Colonic mucosa (tissue), 4 donors: ENCODE measurements at places on chromosomes 6 and 20.

- H3K36me3 ChIP-seq = no peaks in the 10 kb centered on the region
- DNase-seq = no peak
- no peak overlapping the region for H3K4me3 ChIP-seq
- no peak overlapping the region for H3K27ac ChIP-seq
- no peaks in the 10 kb centered on the region for H3K27me3 ChIP-seq
Measured at GRCh38 chr20:60135276-60135675, 177.1 kb downstream of the CDH26 start.

- no peaks in the 10 kb centered on the region for H3K4me1 ChIP-seq
- H3K4me3 ChIP-seq = no peak overlapping the region
- DNase-seq = no peak
- no peaks in the 10 kb centered on the region for H3K36me3 ChIP-seq
Measured at GRCh38 chr6:90425161-90425641, 128.6 kb upstream of the BACH2 start.

DNA sequence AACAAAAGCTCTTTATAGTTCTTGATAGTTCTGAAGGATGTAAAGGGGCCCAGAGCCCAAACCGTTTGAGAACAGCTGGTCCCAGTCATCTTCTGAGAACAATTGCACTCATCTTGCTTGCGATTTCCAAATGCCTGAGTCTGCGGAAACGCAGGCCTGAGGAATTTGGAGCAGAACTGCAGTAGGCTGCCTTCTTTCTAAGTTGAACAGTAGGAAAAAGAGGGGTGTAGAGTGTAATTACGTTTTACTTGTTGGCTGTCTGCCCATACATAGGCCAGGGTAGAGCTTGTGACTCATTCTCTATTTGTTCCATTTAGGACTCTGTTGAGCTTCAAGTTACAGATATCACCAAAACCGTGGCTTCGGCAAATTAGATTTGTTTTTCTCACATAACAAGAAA, 42.0 kb upstream of the KIF16B start:
- peak overlapping the region; percentile 13 for H3K27ac ChIP-seq
- H3K4me1 ChIP-seq = peaks cover 6% of the 10 kb centered on the region
- no peaks in the 10 kb centered on the region for H3K27me3 ChIP-seq
- H3K4me3 ChIP-seq = no peak overlapping the region
- H3K36me3 ChIP-seq = no peaks in the 10 kb centered on the region
- peak; percentile 56 for DNase-seq

- H3K27me3 ChIP-seq = no peaks in the 10 kb centered on the region
- no peak overlapping the region for H3K4me3 ChIP-seq
- no peak for DNase-seq
- H3K36me3 ChIP-seq = no peaks in the 10 kb centered on the region
- H3K27ac ChIP-seq = no peak overlapping the region
Measured at GRCh38 chr6:148001844-148002642, 340.6 kb upstream of the SASH1 start.
